ENCODE measurements at places on chromosomes 2 and 18. TPM values are rescaled to one million over a fixed set of nuclear protein-coding genes. Genes with fewer than 3 reads are reported as not detected.

Gene SERPINB10
- total RNA-seq: not detected

Gene ASPRV1
- total RNA-seq: 0.34 TPM

Gene NR4A2
- total RNA-seq: 0.34 TPM

Gene PUS10
- 3.7 TPM for total RNA-seq

Gene PMAIP1
- total RNA-seq: 33.0 TPM
